Glomerular endothelial cell (primary cell): ENCODE measurements at places on chromosomes 7 and 10.

DNA sequence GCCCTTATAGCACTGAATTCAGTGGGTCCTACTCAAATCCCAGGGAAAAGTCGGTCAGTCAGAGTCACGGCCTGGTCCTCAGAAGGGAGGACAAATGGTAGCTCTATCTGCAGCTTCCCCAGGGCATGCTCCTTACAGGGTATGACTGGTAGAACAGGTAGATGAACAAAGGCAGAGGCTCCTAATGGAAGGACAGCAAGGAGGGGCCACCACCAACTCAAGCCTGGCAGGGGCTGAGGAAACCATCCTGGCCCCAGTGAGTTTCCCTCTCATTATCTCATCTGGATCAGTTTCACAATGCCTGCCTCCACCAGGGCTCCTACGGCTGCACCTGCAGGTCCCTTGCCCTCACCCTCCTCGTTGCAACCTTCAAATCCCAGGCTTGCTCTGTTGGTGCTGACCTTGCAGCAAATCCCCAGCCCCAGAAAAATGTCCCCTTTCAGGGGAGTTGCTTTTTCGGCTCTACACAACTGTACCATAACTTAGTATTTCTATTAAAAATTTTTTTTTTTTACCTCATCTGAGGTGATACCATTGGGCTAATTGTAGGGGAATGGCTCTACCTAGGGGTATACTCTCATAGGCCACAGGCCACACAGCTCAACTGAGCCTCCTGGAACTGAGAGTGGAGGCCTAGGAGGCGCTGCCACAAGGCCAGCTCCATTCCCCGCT is 2.4 kb upstream of the MYO1G start:
- DNase-seq: no peak

DNA sequence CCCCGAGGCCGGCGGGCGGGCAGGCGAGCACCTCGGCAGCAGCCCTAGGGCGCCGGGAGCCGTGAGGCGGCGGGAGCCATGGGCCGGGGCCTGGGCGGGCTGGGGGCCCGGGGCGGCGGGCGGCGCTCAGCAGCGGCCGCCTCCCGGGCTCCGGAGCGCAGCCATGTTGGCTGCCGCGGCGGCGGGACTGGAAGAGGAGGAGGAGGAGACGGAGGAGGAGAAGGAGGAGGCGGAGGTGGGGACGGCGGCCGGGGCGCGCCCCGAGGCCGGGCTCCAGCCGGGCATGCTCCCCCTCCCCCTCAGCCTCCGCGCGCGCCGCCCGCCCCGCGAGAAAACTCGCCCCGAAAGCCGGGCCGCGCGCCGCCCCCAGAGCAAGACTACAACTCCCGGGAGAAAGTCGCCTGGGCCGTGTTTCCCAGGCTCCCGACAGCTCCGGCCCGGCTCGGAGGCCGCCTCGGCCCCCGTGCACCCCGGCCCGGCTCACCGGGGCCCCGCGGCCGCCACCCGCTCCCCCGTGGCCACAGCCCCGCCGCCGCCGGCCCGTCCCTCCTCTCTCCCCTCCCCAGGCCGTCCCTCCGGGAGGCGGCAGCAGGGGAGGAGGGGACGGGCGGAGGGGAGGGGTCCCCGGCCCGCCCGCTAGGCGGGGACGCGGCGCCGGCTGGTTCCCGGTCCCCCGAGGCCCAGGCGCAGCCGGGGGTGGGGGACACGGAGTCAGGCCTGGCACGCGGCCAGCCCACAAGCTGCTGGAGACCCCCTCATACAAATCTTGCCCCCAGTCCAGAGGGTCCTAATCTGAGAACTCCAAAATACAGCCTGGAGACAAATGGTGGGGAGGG is at the start of gene DLG5:
Gene DLG5, minus strand, starts transcription at position 190 of the 836 bp plus-strand sequence. CDS start 235 bp downstream, outside the sequence.
- DNase-seq: no peak

- no peak for DNase-seq
Measured at GRCh38 chr7:71687286-71687685, 555.3 kb downstream of the GALNT17 start.

GRCh38 chr7:28747404-28747803 is 210.7 kb downstream of the TRIL start:
- DNase-seq: no peak

DNA sequence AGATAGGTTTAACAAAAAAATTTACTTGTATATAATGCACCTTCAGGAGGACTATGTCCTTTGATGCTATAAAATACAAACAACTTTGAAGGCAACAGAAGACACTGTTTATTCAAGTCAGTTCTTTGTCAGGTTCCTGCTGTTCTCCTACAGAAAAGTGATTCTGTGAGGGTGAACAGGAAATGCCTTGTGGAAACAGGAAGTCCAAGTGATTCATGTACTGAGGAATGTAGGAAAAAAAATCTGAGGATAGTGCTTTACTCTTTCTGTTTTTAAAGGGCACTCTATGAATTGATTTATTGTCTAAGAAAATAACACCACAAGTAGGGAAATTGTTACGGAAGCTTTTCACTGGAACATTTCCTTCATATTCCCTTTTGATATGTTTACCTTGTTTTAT is 171.9 kb downstream of the HDAC9 start:
- peak; percentile 64 for DNase-seq

GRCh38 chr10:124939290-124939689 is 2.6 kb upstream of the ZRANB1 start:
- DNase-seq: no peak

DNA sequence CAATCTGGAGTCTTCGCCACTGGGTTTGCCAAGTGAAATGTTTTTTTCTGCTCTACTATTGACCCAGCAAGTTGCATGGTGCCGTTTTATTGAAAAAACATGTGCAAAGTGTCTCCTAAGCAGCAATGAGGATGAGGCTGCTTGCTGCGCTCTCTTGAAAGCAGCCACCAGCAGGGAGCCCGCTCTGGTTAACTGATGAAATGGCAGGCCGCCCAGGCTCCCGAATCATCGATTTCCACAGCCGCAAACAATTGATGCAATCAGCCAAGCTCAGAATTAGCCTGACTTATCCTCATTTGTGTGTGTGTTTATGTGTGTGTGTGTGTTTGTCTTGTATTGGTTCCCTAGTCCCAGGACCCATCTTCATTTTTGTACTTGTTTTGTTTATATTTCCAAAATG is 22.2 kb upstream of the LYZL1 start:
- no peak for DNase-seq

- no peak for DNase-seq
Measured at GRCh38 chr10:84820120-84820519, 491.7 kb downstream of the CCSER2 start.

GRCh38 chr7:101674439-101674838 is 45.3 kb upstream of the MYL10 start:
- no peak for DNase-seq

GRCh38 chr7:44944821-44945220 is 34.0 kb downstream of the MYO1G start:
- DNase-seq: no peak

DNA sequence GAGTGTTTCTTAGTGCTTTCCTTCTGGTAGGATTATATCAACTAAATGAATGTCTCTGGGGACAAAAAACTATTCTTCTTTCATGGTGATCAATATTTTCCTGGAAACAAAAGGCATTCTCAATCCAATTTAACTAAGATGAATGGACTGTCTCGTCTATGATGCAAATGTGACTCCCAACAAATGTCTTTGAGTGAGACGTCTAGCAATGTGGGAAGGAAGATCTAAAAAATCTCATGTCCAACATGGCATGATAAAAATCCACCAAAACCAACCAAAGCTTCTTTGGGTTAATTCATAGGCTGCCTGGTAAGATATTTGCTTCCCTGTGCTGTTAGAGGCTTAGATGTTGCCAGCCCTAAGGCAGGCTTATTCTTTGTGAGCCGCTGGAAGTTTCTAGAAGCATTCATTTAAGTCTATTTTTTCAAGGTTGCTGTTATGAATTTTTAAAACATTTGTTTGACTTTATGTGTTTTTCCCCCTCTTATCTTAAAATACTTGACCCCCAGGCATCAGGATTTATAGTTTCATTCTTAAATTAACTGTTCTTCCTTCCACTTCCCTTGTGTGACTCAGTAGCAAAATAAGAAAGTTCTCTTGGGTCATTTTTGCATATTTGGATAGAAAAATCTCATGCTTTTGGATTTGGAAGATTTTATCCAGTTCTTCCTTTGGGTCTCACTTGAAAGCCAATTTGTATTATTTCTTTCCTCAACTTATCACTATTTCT is 156.3 kb downstream of the NRP1 start:
- DNase-seq: no peak

- DNase-seq: no peak
Measured at GRCh38 chr10:133274751-133275683, 1.7 kb downstream of the ADAM8 start.

- DNase-seq: no peak
Measured at GRCh38 chr7:57821438-57822382, 371.7 kb downstream of the ZNF716 start.

GRCh38 chr7:78222001-78222751 is 423.6 kb downstream of the PHTF2 start:
- no peak for DNase-seq

GRCh38 chr10:106728232-106728631 is 436.3 kb downstream of the SORCS1 start:
- DNase-seq: no peak

DNA sequence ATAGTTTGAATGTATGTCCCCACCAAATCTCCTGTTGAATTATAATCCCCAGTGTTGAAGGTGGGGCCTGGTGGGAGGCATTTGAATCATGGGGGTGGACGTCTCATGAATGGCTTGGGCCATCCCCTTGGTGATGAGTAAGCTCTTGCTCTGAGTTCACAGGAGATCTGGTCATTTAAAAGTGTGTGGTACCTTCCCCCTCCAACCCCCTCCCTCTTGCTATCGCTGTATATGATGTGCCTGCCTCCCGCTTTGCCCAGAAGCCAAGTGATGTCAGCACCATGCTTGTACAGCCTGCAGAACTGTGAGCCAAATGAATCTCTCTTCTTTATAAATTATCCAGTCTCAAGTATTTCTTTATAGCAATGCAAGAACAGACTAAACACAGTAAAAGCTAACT is 103.0 kb downstream of the CNOT4 start:
- no peak for DNase-seq

- DNase-seq: no peak
Measured at GRCh38 chr7:147535701-147536111, 1054.9 kb upstream of the C7orf33 start.

DNA sequence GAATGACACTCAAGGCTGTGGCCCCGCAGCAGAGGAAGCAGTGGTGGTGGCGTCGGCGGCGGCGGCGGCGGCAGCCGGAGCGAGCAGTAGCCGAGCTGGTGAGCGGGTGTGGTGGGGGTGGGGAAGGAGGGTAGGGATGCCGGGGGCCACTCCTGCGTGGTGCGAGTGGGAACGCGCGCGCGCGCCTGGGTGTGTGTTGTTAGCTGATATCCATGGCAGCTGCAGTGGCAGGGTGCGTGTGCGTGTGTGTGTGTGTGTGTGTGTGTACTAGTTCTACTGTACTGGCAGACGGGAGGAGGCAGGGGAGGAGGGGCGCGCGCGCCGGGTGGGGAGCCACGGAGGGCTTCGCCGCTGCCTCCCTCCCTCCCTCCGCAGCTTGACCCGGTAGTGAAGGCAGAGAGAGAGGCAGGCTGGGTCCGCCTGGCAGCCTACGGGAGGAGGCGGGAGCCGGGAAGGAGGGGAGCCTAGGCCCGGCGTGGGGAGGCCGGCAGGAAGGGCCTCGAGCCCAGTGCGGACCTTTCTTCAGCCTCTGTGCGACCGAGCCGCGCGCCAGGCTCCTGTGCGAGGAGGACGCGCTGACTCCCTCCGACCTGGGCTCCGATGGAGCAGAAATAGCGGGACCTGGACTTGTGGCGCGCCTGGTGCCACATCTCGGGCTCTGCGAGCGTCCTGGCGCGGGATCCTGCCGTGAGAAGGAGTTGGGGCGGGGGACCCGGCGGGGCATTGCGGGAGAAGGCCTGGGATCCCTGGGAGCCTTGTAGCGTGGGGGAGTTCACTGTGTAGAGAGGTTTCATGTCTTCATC is at the start of gene MAGI2:
Gene MAGI2, minus strand, starts transcription at position 110 of the 803 bp plus-strand sequence. CDS start 347 bp downstream, outside the sequence.
- no peak for DNase-seq

- no peak for DNase-seq
Measured at GRCh38 chr7:13107291-13107690, 419.9 kb downstream of the ARL4A start.

DNA sequence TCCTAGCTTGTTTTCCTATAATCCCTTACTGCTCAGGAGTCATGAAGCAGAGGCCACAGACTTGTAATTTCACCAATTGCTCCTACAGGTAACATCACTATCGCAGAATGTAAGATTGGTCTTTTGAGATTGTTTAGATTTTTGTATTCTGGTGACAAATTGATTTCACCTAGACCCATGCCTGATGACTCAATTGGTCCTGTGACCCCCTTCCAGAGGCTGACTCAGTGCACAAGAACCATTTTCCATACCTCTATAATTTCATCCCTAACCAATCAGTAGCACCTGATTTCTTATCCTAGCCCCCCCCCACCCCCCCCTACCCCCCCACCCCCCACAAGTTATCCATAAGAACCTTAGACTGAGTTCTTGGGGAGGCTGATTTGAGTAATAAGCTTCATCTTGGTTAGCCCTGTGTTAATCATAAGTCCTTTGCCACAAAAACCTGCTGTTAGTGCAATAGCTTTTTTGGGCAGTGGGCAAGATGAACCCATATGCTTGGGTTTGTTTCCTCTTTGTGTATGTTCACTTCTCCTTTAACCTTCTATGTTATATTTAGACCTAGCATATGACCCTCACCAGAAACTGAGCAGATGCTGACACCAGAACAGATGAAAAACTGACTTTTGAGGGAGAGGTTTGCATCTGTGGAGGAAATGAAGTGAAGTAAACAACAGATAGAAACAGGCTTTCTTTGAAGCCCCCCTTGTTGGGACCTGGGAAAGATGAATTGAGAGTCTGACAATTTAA is 187.1 kb downstream of the KIF20B start:
- no peak for DNase-seq

- no peak for DNase-seq
Measured at GRCh38 chr10:3625959-3626751, 158.9 kb downstream of the KLF6 start.

GRCh38 chr7:100584683-100585510 is 1.0 kb downstream of the LRCH4 start:
- DNase-seq: no peak

DNA sequence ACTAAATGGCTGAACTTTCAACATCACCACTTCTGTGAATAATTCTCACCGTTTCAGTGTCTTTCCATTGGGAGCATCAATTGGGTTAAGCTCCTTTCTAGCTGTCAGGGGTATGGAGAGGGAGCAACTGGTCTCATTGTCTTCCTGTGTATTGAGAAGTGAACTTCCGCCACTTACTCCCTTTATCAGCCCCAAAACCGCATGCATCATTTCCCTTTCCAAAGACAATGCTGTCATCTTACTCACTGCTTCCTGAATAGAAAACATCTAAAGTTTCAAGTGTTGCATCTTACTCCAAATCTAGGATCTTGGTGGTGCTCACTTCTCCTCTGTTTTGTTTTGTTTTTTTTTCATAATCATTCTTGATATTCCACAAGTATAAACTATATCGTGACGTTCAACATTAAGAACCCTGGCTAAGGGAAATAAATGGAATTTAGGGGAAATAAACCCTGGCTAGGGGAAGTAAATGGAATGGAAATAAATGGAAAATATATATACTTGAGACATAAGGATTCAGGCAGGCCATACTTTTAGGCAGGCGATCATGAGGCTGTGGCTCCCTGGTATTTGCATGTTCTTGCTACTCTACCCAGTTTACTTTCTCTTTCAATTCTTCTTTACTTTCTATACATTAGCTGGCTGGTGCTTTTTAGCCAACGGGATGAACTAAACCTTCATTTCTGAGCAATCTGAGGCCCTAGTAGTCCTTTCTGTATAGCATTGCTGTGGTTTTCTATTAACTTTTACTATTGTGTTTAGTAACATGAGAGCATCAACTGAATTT is 371.9 kb downstream of the BMPER start:
- DNase-seq: peak; percentile 60
